Activated CD4-positive, alpha-beta T cell treated with anti-CD3 and anti-CD28 coated beads, Interleukin-2, amount 50 U/mL, for 16 hours (primary cell): ENCODE measurements at places on chromosomes 5 and 9.

DNA sequence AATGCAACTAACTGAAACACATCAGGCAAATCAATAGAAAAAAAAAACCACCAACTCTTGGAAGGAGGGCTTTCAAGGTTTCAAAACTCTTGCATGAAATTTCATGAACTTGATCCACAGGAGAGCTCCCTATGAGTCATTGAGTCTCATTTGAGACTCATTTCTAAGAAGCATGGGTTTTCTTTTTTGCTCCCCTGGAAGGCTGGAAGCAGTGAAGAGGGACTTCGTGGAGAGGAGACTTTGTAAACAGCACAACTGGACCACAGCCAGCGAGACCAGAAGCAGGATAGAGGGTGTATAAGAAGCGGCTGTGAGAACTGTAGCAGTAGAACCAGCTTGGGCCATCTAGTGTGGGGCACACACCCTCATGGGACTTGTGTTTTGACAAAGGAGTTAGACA, 41.2 kb upstream of the RAPGEF1 start:
- no peak for DNase-seq

DNA sequence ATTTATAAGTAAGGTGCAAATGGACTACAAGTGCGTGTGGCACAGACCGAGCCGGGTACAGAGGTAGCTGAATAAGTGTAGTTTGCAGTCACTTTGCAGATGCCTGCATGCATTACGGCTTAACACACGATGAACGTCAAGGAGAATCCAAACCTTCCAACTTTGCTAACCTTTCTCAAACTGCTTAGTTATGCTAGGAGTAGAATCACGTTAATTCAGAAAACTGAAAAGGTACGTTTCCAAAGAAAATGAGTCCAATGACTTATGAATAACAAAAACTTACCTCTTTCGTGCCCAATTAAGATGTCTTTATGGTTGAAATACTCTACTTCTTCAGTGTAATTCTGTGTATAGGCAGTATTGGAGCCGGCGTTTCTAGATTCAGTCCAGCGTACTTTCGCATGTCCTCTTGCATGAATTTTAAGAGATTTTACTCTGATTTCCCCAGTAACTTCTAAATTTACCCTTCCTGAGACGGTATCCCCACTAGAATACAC, 539 bp downstream of the ARRDC3 start:
- DNase-seq: peak; percentile 56

- no peak for DNase-seq
Measured at GRCh38 chr5:175778951-175779503, 92.4 kb upstream of the CPLX2 start.

DNA sequence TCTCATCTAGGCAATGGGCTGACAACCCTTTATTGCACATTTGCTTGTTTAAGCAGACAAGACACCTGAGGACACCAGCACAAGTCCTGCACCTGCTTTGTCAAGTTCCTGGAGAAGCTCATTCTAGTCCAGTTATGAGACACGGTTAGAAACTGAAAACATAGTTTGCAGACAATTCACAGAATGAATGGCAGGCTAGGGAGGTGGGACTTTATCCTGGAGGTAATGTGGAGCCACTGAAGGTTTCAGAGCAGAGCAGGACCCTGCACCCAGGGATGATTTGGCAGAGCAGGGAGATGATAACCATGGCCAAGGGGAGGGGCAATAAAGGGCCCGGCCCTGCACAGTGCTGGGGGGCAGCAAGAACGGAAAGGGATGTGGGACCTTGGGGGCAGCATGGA, 50.7 kb upstream of the SLC25A51 start:
- DNase-seq: peak; percentile 65

GRCh38 chr5:163645421-163646416, 140.3 kb downstream of the MAT2B start:
- DNase-seq: no peak

DNA sequence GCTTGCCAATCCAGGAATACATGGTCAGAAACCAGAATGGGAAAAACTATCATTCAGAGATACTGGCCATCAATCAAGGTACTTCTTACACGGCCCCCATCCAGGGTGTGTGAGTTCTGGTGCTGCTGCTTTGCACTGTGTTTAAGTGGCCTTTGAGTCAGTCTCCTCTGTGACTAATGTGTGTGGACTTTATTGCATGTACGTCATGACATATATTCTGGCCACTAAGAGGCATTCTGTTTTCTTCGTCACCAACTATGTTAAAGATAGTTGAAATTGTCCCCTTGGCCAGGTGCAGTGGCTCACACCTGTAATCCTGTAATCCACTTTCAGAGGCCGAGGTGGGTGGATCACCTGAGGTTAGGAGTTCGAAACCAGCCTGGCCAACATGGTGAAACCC, 8.5 kb downstream of the EXOSC3 start:
- no peak for DNase-seq

GRCh38 chr9:88829276-88829675, 162.0 kb upstream of the S1PR3 start:
- DNase-seq: peak; percentile 71

GRCh38 chr5:2651116-2651515, 100.4 kb downstream of the IRX2 start:
- DNase-seq: no peak

GRCh38 chr5:172690258-172691075, 49.4 kb downstream of the NEURL1B start:
- peak; percentile 78 for DNase-seq

- no peak for DNase-seq
Measured at GRCh38 chr5:147613359-147613758, 103.5 kb upstream of the DPYSL3 start.

DNA sequence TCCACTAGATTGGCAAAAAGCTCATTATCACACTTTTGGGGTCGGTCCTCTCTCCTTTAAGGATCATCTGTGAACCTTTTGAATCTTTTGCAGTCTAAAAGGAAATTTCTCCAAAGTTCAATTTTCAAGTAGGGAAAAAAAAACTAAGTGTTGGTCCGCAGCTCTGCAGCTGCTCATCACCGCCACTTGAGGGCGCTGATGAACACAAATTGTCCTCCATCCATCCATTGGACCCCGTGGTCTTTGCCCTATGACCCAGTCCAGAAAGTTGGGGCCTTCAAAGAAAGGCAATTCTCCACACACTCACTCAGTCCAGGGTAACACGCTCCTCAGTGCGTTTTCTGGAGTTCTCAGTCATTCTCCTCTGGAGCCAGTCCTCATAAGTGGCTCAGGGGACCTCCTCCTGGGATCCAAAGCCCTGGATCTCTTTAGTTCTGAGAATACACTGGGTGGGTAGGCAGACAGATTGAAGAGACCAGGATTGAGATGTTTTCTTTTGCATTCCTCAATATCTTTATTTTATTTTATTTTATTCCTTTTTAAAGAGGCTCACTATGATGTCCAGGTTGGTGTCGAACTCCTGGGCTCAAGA, 63.6 kb upstream of the SLC28A3 start:
- no peak for DNase-seq

GRCh38 chr9:131620764-131621520, 75.6 kb downstream of the PRRT1B start:
- no peak for DNase-seq

- no peak for DNase-seq
Measured at GRCh38 chr9:121026260-121026691, 23.8 kb downstream of the C5 start.

GRCh38 chr9:110429453-110429852, 91.8 kb upstream of the TXNDC8 start:
- no peak for DNase-seq

DNA sequence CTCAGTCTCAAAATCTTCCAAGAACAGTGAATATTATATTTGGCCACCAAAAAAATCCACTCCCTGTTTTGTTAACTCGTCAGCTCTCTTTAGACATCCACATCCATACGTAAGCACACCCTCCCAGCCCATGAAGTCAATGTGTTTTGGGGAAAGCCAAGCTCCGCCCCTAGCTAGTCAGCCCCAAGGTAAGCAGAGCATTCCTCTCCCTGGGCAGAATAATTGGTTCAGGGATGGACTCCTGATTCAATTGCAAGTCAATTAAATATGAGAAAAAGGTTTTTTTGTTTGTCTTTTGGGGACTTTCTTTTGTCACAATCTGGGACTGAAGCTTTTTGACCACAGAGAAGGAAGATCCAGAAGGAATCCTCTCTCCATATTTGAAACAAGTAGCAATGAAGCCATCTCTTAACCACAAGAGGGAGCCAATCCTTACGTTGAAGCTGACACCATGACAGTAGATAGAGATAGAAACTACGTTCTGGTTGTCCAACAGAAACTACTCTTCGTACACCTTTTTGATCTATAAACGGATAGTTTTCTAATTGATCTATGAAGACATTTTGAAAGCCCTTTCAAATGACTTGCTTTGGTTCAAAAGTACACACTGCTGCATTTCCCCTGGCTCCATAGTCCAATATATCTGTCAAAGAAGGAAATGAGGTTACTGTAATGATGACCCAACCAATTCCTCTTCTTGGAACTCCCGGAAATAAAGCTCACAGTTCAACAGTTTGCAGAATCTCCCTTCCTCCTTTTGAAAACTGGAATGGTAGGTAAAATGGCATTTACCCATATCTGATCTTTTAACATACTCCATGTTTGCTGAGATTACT, 166.4 kb downstream of the TLE1 start:
- DNase-seq: peak; percentile 1

GRCh38 chr5:129760636-129761325, 12.9 kb downstream of the MINAR2 start:
- DNase-seq: no peak

- DNase-seq: no peak
Measured at GRCh38 chr5:168159425-168159824, 132.0 kb upstream of the WWC1 start.

DNA sequence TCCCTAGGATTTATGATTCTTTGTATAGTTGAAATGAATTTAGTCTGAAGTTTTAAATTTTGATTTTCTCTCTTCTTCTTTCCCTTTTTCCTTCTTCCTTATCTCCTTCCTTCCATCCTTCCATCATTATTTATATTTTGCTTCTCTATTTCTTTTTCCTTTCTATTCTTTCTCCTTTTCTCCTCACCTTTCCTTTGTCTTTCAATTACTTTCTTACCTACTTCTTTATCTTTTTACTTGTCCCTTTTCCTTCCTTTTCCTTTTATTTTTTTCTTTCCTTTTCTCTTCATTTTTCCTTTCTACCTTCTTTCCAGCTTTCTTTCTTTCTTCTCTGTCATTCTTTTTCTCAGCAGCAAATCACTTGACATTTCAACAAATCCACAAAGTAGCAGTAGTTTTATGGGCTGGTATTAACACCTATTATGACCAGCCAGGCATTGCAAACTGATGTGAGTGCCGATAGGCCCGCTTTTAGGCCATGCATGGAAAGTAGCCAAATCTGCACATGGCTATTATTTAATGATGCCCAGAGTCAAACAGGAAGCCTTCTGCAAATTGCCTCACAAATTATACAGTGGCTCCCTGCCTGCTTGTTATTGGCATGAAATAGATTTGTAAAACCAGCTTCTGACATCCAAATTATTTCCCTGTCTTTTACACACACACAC, 37.1 kb upstream of the NR3C1 start:
- DNase-seq: no peak

DNA sequence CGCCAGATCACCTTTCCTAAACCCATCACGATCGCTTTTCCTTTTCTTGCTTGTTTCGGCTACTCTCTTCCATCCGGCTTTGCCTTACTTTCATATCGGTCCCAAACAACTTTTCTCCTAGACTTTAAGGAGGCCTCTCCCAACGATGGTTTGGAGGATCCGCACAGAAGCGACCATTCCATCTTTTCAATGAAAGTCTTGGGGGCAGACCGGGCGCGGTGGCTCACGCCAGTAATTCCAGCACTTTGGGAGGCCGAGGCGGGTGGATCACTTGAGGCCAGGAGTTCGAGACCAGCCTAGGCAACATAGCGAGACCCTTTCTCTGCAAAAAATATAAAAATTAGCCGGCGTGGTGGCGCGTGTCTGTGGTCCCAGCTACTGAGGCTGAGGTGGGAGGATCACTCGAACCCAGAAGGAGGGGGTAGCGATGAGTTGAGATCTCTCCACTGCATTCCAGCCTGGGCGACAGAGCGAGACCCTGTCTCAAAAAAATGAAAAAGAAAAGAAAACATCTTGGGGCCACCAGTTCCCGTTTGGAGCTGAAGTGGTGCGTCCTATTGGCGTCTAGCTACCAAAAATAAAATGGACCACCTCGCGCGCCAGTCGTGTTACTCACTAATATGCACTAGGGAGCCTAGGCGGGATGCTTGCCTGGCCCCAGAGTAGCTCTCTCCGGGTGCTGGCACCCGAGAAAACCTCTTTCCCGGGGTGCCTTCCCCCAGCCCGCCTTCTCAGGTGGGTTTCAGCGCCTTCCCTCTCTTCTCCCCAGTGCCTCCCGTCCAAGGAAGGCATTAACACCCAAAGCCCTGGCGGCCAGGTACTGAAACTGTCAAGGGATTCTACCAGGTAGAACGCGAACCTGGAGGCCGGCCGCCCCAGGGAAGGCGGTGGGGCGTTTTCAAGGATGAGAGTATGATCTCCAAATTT, 800 bp upstream of the AP3B1 start:
- DNase-seq: peak; percentile 37
